ENCODE measurements at places on chromosomes 5 and 9.

DNA sequence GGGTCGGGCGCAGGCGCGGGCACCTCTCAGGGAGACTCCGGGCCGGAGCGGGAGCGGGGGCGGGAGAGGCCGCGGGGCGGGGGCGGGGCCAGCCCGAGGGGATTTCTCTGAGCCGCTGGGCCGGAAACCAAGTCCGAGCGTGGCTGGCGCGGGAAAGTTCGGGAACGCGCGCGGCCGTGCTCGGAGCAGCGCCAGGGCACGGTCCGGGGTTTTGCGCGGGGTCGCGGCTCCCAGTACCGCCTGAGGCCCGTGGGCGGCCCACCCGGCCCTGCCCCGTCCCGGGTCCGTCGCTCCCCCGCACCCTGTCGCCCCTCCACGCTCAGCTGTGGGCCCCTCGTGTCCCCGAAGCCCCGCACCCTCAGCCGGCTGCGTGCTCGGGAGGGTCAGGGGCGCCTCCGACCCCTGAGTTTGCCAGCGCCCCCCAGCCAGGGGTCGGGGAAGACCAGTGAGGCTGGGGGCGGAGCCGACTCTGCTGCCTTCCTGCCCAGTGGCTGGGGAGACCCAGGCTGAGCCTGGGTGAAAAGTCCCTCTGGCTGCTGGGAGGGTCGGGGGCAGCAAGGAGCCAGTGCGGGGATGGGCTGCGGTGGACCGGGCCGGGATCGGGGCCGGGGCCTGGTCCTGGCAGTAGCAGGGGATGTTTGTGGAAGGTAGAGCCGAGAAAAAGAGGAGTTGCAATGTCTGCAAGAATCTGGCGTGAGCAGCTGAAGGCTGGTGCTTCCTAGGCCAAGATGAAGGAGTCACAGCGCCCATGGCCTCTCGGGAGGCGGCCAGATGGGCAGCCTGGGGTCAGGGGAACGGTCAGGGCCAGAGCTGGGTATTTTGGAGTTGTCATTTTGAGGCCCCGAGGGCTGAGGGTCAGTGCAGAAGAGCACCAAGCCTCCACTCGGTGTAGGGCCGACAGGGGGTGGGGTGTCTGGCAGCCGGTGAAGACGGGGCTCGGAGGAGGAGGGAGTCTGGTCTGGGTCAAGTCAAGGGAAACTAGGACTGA, 588 bp downstream of the TRAF2 start:
- peak; percentile 18 for DNase-seq

- no peak for DNase-seq
Measured at GRCh38 chr5:32419791-32420190, 24.7 kb downstream of the ZFR start.

DNA sequence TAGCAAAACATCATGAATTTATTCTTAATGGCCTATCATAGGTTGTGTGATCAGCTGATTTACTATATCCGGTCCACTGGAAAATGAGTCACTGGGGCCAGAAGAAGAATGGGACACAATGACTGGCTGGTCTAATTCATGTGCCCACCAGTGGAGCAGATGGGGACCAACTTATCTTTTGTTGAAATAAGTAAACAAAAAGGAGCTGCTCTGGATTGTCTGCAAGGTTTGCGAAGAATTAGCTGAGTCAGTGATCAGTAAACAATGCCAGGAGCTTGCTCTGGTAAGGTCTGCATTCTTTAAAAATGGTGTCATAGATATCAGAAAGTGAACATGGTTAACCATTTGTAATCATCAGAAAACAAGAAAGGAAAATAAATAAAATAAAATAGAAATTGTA, 128.0 kb downstream of the RASEF start:
- DNase-seq: no peak

DNA sequence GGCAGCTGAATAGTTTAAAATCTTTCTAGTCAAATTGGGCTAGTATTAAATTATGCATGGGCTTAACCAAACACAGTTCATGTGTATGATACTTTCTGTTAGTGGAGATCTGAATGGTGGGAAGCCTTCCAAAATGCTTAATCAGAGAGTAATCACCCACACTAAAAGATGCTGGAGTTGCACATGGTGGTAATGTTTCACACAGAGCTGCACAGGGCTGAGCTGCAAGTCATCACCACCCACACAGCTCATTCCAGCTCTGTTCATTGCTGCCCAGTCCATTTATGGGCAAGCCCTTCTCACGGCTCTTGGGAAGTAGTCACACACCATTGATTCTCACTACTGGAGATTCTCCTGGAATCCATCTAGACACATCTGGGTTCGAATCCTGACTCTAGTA, 351.5 kb upstream of the KCNN2 start:
- no peak for DNase-seq

DNA sequence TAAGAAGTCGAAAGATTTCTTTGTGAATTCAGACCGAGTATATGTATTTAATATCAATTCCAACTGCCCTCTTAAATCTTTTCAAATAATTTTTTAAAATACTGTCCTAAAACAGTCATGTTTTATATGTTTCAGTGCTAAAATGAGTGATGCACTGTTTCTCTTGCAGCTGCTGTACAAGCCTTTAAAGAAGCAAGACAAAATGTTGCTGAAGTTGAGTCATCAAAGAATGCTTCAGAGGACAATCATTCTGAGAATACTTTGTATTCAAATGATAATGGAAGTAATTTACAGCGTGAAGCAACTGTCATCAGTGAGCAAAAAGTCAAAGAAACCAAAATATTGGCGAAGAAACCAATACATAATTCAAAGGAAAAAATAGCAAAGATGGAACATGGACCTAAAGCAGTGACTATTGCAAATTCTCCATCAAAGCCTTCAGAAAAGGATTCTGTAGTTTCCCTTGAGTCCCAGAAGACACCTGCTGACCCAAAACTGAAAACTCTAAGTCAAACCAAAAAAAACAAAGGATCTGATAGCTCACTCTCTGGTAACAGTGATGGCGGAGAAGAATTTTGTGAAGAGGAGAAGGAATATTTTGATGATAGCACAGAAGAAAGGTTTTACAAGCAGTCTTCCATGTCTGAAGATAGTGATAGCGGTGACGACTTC, 58.0 kb downstream of the LOX start:
- no peak for DNase-seq

GRCh38 chr5:178293815-178294214, 61.2 kb upstream of the PHYKPL start:
- DNase-seq: no peak
